ENCODE measurements at places on chromosomes 11 and 22.
A peak's percentile ranks its signal among the peaks of the same experiment; 100 is the strongest.

DNA sequence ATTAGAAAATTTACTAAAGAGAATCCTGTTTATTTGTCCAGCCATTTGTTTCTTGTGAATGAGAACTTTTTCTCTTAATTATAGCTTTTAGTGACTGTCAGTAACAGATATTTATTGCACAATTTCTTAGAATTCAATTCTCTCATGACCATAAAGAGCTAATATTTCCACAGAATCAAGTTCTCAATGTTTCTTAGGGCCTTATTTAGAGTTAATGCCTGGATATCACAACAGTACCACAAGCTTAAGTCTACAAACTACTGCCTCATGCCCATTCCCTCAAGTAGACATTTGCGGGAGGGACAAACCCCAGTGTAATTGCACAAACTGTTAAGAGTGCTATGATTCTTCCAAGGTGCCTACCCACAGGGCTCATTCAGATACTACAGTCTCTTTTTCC lies 199.7 kb upstream of the POU2AF2 start:
- DNase-seq = no peak

DNA sequence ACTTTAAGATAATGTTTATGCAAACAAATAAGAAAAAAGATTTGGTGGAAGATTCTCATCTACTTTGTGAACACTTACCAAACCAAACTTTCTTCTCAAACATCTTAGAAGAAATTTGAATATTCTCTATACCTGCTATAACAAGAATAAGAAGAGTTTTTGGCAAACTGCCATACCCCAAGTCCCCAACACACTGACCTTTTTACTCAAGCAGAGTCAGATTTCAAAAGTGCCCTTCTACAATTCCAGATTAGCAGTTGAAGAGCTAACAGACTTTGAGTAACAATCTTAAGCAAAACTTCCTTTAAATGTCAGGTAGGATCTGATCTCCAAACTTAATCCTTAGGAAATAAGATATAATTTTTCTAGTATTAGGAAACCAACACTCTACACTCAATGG lies 33.9 kb downstream of the TSG101 start:
- DNase-seq = no peak

- DNase-seq = peak; percentile 98
Observed at GRCh38 chr11:102546923-102547471, 16.4 kb upstream of the MMP7 start.

DNA sequence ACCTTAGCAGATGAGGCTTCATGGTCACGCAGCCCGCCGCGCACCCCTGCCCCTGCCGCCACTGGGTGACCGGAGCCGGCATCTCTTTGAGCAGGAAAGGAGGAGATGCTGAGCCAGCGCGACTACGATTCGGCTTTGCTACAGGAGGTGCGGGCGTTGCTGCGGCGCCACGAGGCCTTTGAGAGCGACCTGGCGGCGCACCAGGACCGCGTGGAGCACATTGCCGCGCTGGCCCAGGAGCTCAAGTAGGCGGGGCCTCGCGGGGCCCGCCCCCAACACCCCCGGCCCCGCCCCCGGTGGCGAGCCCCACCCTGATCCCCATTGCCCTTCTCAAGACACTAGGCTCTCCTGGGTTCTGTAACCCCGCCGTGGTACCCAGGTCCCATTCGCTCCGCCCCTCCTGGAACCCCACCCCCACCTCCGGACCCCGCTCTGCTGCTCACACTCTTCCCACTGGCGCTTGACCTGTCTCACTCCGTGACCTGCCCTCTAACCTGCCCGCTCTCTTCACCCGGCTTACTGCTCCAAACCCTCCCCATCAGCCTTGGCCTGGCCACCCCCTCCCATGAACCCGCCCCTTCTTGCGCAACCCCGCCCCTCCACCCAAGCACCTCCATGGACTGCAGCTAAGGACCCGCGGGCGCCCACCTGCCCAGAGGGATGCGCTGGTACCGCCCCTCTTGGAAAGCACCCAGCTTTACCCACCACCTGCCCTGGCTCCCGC lies 9.1 kb downstream of the CTSF start:
- DNase-seq = no peak
